ENCODE measurements at places on chromosomes 1 and 21. TPM values are rescaled to one million over a fixed set of nuclear protein-coding genes. Genes with fewer than 3 reads are reported as not detected.

The LCE1A gene
- not detected for total RNA-seq

The LCE2C gene
- total RNA-seq: not detected

The PLA2G2D gene
- 0.29 TPM for total RNA-seq

The C2CD4D gene
- 1.0 TPM for total RNA-seq

- DNase-seq: no peak
- no peak overlapping the region for H3K4me3 ChIP-seq
- H3K4me1 ChIP-seq: peaks cover 3% of the 10 kb centered on the region
- H3K27me3 ChIP-seq: no peaks in the 10 kb centered on the region
- no peak overlapping the region for H3K27ac ChIP-seq
Measured at GRCh38 chr1:9420835-9421532, 118.3 kb upstream of the SLC25A33 start.

DNA sequence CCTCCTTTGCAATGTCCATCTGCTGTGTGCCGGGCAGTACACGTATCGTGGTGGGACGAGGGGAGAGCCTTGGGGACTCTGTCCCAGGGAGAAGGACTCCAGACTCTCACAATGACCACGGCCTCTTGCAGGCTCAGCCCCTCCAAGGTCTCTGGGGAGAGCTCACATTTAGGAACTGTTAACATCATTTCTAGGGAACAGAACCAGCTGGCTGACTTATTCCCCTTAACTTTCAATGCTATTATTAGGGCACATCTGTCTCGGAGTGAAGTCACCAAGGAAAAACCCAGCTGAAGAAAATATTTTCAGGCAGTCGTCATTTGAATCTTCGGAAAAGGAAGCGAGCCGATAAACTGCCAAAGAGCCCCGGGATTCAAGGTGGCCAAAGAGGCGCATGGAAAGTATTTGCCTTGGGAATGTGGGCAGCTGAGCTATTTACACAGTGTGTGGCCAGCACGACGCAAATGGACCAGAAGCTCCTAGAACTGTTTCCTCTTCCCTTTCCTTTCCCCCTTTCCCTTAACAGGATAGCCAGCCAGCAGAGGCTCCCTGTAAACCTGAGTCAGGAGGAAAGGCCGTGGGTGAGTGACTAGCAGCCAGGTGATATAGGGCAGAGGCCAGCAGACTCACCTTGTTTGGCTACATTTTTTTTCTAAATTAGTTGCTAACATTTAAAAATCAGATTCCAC is 74.5 kb downstream of the ITPKB start:
- H3K4me3 ChIP-seq: no peak overlapping the region
- peak overlapping the region; percentile 76 for H3K27ac ChIP-seq
- H3K36me3 ChIP-seq: no peaks in the 10 kb centered on the region

GRCh38 chr1:79373481-79374125 is 367.1 kb upstream of the ADGRL4 start:
- H3K36me3 ChIP-seq: no peaks in the 10 kb centered on the region
- H3K4me1 ChIP-seq: no peaks in the 10 kb centered on the region
- peak; percentile 21 for DNase-seq
- no peaks in the 10 kb centered on the region for H3K27me3 ChIP-seq

DNA sequence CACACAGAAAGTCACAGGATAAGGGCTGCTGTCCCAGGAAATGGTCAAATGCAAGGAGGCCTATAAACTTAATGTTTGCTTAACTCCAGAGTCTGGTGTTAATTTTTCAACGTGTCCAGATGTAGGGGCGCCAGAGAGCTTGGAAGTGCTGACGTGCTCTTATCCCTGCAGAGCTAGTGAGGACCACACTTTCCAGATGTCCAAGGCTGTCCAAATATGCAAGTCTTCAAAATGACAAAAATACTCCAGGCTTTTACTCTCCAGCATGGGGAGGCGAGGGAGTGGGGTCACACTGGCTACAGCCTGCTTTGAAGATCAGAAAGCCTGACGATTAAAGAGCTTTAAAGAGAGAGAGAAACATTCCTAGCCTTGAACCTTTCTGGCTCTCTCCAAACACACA is 57.6 kb downstream of the ABCA4 start:
- peak overlapping the region; percentile 53 for H3K27ac ChIP-seq
- peaks cover 19% of the 10 kb centered on the region for H3K4me1 ChIP-seq
- H3K4me3 ChIP-seq: no peak overlapping the region
- no peaks in the 10 kb centered on the region for H3K27me3 ChIP-seq

DNA sequence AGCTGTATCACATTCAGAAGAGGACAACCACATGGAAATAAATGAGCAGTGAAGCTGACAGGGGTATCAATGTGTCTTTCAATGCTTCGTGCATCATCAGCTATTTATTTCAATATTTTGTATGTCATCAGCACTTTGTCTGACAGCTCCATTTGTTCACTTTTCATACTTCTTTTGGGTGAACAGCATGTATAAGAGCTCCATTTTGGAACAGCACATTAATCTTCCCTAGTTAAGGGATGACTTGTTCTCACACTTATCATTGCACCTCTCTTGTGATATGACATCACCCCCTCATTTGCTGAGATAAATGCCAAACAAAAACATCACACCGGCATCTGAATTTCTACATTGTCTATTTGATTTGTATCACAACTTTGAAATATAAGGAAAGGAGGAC is 190.6 kb upstream of the SAMSN1 start:
- H3K36me3 ChIP-seq: no peaks in the 10 kb centered on the region
- no peak for DNase-seq
- H3K4me3 ChIP-seq: no peak overlapping the region

DNA sequence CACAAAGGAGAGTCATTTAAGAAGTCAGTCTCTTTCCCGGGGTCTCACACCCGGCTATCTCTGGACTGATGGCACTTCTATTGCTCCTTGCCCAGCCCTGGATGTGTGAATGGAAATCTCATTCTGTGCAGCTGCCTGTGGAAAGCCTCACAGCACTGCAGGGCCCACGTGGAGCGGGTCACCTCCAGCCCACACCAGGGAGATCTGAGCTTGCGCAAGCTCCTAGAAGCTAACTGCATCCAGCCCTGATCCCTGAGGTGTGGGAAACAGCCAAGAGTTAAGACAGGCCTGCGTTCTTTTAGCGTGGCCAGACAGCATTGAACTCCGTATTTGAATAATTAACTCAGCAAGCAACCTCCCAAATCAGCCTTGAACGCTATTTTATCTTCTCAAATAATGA is 150.5 kb downstream of the LRIG2 start:
- no peaks in the 10 kb centered on the region for H3K4me1 ChIP-seq
- no peaks in the 10 kb centered on the region for H3K27me3 ChIP-seq
- DNase-seq: no peak
- H3K4me3 ChIP-seq: no peak overlapping the region
- H3K27ac ChIP-seq: no peak overlapping the region

Measured in upper lobe of left lung (tissue), 6 donors.